ENCODE measurements at places on chromosomes 4 and X.

DNA sequence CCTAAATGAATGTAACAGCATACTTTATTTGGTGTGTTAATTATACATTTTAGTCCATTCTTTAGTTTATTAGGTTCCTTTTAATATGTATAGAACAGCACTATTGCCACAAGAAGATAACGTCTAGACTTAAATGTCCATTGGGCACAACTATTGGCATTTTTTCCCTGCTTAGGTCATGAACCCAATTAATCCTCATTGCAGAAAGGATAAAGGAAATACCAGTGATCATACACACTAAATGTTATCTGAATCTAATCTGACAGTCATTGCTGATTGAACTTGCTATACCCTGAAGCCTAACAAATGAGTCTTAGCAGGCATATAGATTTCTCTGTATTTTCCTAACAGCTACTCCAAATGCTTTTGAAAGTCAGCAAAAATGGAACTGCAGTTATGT is 2250.0 kb upstream of the AGA start:
- no peak for DNase-seq

DNA sequence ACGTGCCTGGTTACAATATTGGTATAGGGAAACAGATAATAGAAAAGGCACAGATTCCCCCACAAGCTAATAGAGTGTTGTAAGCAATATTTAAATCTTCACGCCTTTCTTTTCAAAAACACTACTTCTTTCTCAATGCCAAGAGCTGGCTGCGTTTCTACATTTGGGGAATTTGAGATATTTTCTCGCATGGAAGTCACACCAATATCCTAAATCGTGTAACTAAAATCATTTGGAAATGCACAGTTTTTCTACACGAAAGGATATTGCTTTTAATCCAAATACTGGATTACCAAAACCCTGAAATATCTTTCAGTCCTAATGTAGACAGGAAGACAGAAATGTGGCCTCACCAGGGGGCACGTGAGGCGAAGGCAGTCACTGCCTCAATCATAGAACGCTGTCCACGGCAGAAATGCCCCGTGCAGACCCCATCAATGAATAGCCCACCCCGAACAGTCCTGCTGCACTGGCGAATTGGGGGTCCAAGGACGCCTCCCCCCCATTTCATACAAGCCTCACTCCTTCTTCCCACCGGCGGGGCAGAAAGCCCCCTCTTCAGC is 106.6 kb downstream of the NSUN7 start:
- no peak for DNase-seq

- no peak for DNase-seq
These were observed 40.6 kb downstream of the HADH start for GRCh38 chr4:108030332-108030731.

DNA sequence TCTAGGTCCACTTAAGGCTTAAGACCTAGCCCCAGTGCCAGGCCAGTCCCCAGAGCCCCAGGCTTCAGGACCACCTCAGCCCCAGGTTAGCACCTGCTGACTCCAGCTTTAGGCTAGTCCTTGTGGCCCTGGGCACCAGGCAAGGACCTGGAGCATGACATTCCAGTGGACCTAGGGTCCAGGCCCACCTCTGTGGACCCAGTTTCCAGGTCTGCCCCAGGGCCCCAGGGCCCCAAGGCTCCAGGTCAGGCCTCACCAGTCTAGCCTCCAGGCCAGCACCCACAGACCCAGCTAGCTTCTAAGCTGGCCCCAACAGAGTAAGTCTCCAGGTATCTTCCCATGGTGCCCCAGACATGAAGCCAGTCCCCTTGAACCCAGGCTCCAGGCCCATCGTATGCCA is 97.5 kb downstream of the QRFPR start:
- no peak for DNase-seq

DNA sequence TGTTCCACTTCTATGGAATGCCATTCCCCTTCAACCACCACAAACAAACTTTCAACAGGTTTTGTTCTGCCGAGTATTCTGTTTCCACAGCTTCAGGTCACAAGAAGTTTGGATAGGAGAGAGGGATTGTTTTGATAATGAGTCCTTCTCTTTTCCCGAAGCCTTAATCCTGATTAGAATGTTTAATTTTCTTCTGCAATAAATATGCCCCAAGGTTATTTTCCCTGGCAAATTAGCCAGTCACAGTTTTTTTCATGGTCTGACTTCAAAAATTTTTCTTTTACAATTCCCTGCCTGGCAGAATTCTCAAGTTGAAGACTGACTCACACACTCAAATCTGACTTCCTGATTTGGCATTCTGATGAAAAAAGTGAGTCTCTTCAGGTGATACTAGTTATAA is 33.1 kb upstream of the EDNRA start:
- DNase-seq = no peak

GRCh38 chrX:6228720-6229119 is at the start of gene NLGN4X:
Gene NLGN4X, minus strand, starts transcription at chrX:6228867. Its CDS starts 77,401 bp downstream, at chrX:6151466.
- DNase-seq = no peak

DNA sequence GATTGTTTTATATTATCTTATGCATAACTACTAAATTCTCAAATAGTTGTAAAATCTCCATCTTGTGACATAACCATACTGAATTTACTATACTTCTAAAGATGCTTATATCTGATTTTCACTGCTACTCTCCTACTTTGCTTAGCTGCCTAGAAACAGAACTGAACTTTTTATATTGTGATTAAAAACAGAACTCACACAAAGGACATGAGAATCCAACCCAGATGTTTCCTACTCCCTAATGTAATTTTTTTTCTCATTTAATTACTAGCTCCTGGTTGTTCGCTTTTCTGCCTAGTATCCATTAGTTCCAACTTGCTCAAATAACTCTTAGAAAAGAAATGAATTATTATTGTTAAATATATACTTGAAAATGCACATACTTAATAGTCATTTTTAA is 283.5 kb upstream of the ACTRT1 start:
- DNase-seq = no peak
